Esophagus squamous epithelium (tissue), 5 donors: ENCODE measurements at places on chromosomes 16 and 17.

DNA sequence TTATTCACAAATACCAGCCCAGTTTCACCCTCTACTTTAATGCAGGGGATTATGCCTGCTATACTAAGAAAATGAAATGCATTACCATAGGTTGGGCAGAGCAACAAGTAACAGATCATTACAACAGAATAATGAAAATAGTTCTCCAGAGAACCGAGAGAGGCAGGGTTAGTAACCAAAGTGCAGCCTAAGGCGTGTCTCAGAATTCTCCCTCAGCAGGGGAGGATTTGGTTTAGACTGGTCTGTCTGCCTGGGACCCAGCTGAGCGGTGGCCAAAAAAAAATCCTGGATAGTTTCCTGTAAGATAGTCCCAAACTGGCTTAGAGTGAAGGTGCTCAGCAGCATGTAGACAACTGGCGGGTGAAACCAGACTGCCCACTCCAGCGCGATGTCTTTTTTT lies 30.8 kb upstream of the ADCY7 start:
- DNase-seq: no peak

- DNase-seq: no peak
Measured at GRCh38 chr17:12537436-12537835, 128.3 kb upstream of the MYOCD start.

DNA sequence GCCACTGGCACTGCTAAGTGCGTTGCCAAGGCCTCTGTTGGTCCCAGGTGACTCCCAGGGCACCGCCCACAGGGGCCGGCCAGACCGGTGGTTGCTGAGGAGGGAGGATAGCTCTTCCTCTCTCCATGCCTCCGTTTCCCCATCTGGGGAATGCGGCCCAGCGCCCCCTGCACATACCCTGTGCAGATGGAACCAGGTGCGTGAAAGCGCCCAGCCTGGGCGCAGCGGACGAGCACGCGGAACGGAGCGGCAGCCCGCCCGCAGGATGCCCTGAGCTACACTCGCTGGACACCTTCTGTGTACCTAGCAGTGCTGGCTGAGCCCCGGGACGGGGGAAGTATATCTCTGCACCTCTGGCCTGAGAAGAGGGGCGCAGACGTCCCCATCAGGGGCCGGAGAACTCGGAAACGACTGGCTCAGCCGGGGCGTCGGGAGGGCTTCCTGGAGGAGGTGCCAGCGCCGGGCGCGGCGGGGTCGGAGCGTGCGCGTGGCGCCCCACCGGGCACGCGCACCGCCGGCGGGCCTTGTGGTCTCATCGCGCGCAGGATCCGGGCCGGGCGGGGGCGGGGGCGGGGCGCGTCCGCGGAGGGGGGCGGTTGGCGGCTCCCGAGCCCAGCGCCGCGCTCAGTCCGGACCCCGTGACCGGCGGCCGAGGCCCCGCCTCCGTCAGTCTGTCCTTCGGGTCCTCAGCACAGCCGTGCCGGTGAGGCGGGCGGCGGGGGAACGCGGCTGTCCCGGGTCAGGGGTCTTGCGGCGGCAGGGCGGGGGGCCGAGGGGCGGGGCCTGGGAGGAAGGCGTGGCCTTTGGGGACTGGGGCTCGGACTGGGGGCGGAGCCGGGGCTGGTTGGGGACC lies at the start of the genes CCDC78 and HAGHL:
Gene CCDC78 (minus strand): TSS at position 6 of the 853 bp plus-strand sequence. CDS start 76 bp downstream, outside the sequence.
Gene HAGHL (plus strand): TSS at position 669 of the 853 bp plus-strand sequence. CDS start 404 bp downstream, outside the sequence.
- DNase-seq: no peak

- no peak for DNase-seq
Measured at GRCh38 chr17:48002266-48002915, 31.5 kb downstream of the CDK5RAP3 start.

- DNase-seq: no peak
Measured at GRCh38 chr17:3531266-3532101, 26.1 kb downstream of the TRPV3 start.

DNA sequence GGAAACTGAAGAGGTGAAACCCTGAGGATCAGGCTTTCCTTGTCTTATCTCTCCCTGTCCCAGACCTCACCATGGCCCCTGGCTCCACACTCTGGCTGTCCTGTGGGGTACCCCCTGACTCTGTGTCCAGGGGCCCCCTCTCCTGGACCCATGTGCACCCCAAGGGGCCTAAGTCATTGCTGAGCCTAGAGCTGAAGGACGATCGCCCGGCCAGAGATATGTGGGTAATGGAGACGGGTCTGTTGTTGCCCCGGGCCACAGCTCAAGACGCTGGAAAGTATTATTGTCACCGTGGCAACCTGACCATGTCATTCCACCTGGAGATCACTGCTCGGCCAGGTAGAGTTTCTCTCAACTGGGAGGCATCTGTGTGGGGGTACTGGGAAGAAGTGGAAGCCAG lies 1.4 kb downstream of the CD19 start:
- DNase-seq: no peak

- no peak for DNase-seq
Measured at GRCh38 chr17:57256708-57257112, 387 bp downstream of the MSI2 start.

GRCh38 chr17:75693500-75694481 lies 26.7 kb downstream of the SAP30BP start:
- no peak for DNase-seq

GRCh38 chr16:66478733-66479511 lies 51.8 kb downstream of the BEAN1 start:
- DNase-seq: no peak

DNA sequence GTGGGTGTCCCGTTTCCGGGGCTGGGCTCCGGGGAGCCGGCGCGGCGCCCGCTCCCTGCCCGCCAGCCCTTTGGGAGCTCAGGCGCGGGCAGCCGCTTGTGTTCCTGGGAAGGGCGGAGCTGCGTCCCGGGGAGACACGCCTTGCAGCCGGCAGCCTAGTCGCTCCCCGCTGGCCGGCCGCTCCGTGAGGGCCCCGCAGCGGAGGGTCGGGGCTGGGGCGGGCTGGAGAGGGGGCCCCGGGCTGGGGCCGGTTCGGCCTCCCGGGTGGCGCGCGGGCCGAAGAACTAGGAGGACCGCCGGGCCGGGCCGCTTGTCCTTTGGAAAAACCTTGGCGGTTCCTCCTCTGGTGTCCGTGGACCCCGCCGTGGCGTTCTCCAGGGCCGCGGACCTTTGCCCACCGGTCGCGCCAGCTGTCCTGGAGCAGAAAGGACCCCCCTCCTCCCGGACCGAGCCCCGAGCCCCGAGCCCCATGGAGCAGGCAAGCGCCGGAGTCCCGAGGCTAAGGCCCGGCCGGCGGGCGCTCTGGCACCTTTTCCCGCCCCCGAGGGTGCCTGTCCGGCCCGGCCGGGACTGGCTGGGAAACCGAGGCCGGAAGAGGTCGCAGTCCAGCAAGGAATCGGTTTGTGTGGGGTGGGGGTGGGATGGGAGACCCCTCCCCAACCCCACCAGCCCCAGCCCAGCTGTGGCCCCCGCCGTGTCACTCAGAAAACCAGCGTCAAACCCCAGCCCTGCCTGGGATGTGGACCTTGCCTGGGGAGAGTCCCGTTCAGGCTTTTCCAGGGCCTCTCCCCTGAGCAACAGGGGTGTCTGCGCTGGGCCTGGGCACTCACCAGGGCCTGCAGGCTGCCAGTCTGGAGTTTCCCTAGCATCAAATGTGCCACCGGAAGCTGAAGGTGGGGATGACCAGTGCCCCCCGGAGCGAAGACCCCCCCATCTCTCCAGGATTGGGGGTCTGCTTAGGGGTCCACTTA lies 6.8 kb upstream of the TBC1D3B start:
- DNase-seq: no peak

DNA sequence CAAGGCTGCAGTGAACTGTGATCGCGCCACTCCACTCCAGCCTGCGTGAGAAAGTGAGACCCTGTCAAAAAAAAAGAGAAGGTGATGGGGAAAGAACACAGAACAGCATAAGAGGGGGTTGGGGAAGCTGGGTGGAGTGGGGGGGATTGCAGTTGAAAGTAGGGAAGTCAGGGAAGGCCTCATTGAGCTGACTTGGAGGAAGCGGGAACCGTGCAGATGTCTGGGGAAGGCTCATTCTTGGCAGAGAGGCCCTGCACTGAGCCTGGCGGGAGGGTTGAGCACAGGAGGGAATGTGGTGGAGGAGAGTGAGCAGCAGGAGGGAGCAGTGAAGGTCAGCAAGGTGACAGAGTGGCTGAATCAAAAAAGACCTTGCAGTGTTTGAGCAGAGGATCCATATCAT lies 26.9 kb downstream of the IL4R start:
- DNase-seq: no peak

- DNase-seq: no peak
Measured at GRCh38 chr17:80389011-80389995, 25.7 kb upstream of the ENDOV start.

DNA sequence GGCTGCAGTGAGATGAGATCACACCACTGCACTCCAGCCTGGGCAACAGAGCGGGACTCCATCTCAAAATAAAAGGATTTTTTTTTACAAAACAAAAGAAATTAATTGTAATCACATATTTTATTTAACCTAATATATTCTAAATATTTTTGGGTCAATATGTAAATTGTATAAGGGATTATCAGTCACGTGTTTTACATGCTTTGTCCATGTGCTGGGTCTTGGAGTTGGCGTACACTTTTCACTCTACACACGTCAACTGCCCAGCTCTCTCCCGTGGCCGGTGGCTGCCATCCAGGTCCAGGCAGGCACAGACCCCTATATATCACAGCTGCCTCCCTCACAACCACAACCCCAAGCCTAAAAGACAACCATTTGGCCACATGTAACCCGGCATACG lies 68.1 kb downstream of the RBFOX3 start:
- no peak for DNase-seq

DNA sequence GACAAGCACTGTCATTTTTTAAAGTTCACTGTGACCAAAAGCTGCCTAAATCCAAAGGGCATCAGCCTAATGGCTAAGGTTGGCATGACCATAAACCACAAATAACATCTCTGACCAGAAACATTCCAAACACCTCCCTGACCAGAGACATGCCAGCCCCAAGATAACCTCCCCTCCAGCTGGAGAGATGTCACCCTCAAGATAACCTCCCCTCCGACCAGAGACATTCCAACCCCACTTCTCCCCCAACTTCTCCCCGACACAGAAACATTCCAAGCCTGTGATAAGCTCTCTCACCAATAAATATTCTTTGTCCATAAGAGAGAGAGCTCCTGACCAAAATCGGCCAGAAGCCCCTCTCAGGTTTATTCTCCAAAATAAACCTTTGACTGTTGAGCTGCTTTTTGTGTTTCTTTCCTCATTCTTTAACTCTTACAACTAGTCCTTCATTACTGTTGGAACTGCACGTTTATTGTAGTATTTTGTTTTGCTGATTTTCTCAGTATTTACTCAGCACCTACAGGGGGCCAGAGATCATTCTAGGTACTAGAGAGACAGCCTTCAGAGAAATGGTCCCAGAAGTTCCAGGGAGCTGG lies 325.6 kb downstream of the SLC39A11 start:
- DNase-seq: no peak

DNA sequence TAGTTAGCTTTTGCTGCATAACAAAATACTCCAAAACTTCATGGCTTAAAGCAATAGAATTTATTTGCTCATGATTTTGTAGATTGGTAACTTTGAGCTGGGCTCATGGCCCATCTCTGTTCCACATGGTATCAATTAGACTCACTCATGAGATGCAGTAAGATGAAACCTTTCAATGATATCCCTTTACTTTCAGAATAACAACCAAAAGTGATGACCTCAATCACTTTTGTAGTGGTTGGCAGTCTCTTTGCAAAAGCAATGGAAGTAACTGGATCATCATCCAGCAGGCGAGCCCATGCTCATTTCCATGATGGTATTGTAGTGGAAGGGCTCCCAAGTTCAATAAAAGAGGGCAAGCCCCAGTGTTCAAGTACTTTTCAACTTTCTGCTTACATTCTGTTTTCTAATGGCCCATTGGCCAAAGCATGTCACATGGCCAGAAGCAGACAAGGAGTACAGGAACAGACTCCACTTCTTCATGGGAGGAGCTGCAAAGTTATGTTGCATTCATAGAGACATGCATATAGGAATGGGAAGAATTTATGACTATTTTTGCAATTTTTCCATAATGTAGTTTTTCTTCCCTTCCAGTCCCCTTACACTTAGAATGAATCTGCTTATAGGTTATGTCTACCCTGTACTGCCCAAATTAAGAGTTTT lies 41.7 kb downstream of the EFCAB5 start:
- no peak for DNase-seq

GRCh38 chr17:34390649-34391048 lies 27.6 kb upstream of the CCL1 start:
- no peak for DNase-seq

GRCh38 chr16:70573451-70574121 lies 50.0 kb downstream of the SF3B3 start:
- no peak for DNase-seq

- no peak for DNase-seq
Measured at GRCh38 chr16:14322186-14322585, 251.1 kb downstream of the MRTFB start.

GRCh38 chr17:33572615-33573014 lies 279.5 kb upstream of the ASIC2 start:
- no peak for DNase-seq

- DNase-seq: no peak
Measured at GRCh38 chr16:2973093-2973492, 3.9 kb downstream of the PAQR4 start.

DNA sequence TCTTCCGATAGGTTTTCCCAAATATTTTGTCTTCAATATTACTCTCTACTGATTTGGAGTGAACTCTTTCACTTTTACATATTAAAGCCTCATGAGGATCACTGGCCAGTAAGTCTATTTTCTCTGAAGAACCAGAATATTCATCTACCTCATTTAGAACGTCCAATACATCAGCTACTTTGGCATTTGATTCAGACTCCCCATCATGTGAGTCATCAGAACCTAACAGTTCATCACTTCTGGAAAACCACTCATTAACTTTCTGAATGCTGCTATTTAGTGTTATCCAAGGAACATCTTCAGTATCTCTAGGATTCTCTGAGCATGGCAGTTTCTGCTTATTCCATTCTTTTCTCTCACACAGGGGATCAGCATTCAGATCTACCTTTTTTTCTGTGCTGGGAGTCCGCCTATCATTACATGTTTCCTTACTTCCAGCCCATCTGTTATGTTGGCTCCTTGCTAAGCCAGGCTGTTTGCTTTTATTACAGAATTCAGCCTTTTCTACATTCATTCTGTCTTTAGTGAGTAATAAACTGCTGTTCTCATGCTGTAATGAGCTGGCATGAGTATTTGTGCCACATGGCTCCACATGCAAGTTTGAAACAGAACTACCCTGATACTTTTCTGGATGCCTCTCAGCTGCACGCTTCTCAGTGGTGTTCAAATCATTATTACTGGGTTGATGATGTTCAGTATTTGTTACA lies 30.9 kb downstream of the BRCA1 start:
- no peak for DNase-seq
